ENCODE measurements at places on chromosomes 11 and 22.

- DNase-seq = no peak
Measured at GRCh38 chr11:15097411-15097810, 17.3 kb upstream of the INSC start.

DNA sequence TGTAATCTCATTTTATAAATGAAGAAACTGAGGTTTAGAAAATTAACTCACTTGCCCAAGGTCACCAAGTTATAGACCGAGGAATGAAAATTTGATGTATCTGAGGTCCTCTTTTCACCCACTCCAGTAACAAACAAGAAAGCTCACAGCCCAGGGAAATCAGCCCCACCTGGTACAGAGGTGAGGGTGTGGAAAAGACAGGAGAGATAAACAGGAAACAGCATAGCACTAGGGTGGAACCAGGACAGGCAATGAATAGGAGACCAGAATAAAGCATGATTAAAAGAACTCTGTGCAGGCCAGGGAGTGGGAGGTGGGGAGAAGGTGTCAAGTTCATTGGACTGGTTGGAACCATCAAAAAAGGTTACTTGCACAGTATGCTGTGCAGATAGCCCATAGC lies 46.2 kb upstream of the SMCO4 start:
- DNase-seq = no peak

- no peak for DNase-seq
Measured at GRCh38 chr11:75740681-75741080, 23.0 kb downstream of the MOGAT2 start.

- no peak for DNase-seq
Measured at GRCh38 chr11:121437018-121437685, 15.0 kb upstream of the SORL1 start.

- peak; percentile 58 for DNase-seq
Measured at GRCh38 chr22:20430720-20431510, 6.7 kb downstream of the SCARF2 start.

GRCh38 chr11:113666584-113666983 lies 39.5 kb downstream of the TMPRSS5 start:
- no peak for DNase-seq

DNA sequence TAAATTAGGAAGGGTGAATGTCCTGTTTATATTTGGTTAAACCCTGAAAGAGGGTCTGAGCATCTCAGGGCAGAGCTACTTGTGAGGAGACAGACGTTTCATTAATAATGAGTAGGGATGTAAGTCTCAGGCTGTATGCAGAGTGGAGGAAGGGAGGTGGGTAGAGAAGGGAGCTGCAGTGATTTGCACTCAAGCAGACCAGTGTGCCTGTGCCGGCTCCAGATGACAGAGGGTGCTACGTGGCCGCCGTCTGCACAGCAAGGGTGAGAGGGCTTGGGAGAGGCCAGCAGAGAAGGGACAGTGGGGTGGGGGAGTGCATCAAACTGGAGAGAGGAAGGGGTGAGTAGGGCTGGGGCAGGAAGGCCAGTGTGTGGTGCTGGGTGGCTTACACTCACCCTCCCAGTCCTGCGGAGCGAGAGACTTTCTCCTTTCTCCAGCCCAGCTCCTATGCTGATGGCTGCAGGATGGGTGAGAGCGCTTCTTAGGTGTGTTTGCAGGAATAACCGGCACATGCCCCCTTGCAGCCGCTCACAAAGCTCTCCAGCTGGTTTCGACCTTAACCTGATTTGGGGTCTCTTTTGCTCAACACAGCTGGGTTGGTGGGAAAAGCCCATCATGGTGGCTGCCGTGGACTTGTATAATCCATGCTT lies 130.6 kb downstream of the ST3GAL4 start:
- no peak for DNase-seq

DNA sequence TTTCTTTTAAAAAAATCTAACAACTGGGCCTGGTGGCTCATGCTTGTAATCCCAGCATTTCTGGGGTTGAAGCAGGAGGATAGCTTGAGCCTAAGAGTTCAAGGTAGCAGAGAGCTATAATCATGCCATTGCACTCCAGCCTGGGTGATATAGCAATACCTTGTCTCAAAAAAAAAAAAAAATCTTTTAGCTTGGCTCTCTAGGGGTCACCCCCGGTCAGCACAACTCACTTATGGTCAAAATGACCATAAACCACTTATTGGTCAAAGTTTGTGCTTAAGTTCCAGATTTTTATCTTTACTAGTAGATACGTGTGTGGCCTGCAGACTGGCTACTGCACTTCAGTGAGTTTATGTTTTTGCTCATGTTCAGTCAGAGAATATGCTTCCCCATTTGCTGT lies 6.3 kb upstream of the SPDYC start:
- DNase-seq = no peak

DNA sequence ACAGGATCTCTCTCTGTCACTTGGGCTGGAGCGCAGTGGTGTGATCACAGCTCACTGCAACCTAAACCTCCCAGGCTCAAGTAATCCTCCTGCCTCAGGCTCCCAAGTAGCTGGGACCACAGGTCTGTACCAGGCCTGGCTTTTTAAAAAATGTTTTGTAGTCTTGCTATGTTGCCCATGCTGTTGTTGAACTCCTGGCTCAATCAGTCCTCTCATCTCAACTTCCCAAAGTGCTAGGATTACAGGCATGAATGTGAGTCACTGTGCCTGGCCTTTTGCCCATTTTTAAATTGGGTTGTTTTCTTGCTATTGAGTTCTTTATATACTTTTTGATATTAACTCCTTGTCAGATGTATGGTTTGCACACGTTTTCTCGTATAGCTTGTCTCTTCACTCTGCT lies 33.0 kb upstream of the PITPNB start:
- no peak for DNase-seq

GRCh38 chr22:18966748-18967147 lies 30.7 kb upstream of the PRODH start:
- no peak for DNase-seq

DNA sequence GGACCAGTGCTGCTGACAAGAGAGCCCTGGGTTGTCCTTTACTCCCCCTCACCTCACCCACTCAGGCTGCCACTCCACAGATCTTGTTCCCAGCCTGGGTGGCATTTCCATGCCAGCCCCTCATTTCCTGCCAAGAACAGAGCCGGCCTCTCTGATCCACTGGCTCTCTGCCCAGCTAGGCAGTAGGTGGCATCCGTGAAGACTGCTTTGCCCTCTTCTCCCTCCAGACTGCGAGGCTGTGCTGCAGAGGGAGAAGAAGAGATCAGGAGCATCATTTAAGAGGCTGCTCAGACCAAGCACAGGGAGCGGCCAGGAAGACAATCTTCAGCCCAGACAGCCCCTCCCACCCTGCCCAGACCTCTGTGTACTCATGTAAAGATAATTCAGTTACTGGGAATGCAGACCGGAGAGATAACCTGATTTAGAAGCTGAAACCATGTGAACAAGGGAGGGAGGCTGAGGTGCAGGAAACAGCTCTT lies 126.9 kb upstream of the NCAM1 start:
- DNase-seq = no peak

DNA sequence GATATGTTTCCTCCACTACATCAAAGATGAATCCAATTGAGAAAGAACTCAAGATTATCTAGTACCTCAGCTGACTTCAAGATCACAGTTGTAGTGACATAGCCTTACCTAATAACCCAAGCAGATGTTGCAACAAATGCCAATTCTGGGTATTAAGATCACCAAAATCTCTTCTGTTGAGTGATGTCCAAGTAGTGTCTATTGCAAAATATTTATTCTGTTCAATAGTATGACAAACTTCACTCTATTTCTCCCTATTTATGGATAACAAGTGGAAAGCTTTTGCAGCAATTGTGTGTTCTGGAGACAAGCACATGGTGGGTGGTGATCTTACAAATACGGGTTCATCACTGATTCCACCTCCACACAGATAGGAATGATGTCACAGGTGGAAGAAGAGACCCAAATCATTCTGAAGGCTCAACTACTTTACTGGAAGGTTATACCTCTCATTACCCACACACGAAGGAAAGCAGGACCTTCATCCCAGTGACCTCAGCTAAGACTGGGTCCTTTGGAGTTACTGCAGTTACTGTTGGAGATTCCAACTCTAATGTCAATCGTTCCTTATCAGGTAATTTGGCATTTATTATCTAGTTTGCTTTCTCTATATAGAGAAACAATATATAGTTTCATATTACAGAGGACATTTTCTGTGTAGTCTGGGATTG lies 72.0 kb downstream of the CD44 start:
- DNase-seq = no peak

DNA sequence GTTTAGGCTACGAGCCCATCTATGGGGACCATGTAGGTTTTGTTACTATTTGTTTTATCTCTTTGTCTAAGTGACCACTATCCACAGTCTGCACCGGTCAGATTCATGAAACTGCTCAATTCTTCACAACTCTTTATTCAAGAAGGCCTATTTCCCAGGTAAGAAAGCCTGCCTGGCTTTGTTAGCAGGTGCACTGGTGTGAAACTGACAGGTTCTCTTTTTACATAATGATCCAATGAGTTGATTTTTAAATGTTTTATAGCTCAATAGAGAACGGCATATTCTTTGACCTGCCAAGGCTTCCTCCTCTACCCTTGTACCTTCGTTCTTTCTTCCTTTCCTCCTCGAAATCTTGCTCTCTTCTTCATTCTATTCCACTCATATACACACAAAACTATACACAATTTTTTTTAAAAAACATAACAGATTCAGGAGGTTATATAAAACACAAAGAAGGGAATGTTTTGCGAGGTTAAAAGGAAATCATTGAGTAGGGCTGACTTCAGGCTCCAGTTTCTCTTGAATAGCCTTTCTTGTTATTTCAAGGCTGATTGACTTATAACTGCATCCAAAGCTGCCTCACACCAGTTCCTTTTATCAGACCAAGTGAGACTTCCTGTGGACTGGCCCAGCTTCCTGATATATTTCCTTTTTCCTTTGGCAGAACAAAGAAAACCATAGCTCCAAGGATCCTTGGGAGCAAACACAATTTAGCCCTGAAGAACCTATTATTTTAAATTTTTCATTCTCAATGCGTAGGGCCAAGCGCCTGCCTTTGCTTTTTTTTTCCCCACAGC lies 11.4 kb downstream of the FLI1 start:
- DNase-seq = no peak

DNA sequence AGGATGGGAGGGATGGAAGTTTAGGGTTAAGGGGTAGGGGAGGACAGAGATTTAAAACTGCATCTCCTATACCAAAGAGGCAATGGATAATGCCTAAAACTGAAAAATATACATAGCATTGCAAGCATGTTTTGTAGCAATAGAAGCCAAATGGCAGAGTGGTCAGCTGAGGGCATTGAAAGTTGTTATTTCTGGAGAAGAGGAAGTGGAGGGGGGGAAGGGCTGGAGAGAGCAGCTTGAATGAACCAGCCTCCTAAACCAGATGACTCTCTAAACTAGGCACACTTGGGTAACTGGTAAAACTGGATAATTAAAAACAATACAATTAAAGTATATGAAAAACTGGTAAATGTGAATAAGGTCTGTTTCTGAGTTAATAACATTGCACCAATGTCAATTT lies 70.3 kb upstream of the TP53I11 start:
- no peak for DNase-seq

GRCh38 chr11:20973940-20974559 lies 304.7 kb downstream of the NELL1 start:
- no peak for DNase-seq

GRCh38 chr11:73271936-73272679 lies at the start of gene P2RY6:
Gene P2RY6 (plus strand): TSS chr11:73272338. CDS start chr11:73296519, 24,181 bp downstream.
- no peak for DNase-seq

GRCh38 chr22:35457729-35458546 lies 58.0 kb downstream of the MCM5 start:
- no peak for DNase-seq

- DNase-seq = peak; percentile 50
Measured at GRCh38 chr11:118435290-118435892, 901 bp upstream of the KMT2A start.

DNA sequence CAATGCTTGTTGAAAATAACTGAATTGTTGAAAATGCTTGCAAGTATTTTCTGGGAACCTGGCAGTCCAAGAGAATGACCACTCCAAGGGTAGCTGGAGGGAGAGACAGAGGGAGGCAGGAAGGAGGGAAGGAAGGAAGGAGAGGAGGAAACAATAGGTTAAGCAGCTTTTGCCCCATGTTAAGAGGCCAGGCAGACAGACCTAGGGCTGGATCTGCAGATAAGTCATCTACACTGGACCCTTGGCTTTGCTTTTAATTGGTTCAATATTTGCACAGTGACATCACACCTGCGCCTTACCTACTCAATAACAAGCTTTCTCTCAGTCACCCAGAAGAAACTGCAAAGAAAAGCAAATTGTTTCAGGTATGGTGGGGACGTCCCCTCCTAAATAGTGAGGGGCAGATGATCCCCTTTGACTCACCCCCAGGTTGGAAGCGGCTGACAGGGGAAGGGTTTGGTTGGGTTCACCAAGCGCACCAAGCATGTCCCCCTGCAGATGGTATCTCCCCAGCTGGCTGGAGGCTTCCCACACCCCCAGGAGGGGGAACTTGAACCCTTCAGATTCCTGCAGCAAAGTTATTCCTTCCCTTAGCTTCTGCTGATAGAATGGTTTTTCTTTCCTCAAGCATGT lies 24.3 kb downstream of the MYH9 start:
- no peak for DNase-seq

GRCh38 chr11:64742889-64743590 lies 902 bp downstream of the RASGRP2 start:
- DNase-seq = peak; percentile 48

DNA sequence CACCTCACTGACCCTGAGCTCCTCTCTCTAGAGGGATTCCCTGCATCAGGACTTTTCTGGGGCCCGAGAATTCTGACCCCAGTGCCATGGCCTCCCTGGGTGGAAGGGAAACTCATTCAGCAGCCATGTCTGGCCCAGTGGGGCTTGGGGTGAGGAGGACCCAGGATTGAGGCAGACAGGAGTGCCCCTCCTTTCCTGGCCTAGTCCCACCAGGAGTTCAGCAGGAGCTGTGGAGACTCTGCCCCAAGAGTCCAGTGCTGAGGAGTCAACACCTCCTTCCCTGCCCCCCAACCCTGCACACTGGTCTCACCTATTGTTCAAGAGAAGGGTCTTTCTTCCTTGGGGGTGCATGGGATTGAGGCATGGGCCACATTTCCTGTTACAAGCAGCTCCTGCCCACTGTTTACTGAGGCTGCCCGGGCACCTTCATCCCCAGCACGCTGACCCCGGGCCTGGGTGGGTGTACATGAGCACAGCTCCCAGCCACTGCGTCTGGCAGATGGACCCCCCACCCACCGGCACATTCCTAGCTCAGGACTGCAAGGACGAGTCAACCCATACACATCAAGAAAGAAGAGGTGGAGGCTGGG lies 33.9 kb downstream of the ALX4 start:
- no peak for DNase-seq

GRCh38 chr11:104668797-104669463 lies 229.3 kb downstream of the CASP12 start:
- DNase-seq = no peak

DNA sequence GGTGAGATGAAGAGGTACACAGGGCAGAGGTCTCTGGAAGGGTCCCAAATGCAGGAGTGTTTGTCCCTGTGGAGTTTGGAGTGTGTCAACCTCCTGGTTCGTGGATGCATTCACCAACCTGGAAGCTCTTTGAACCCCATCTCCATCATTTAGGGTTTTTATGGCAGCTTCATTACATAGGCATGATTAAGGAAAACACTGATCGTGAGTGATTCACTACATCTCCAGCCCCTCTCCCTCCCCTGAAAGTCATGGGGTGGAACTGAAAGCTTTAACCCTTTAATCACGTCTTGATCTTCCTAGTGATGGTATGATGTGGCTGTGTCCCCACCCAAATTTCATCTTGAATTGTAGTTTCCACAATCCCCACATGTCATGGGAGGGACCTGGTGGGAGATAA lies 19.8 kb upstream of the INCENP start:
- no peak for DNase-seq

Measured in T-helper 1 cell (primary cell).